ENCODE measurements at places on chromosomes 3 and 15.

GRCh38 chr3:62939707-62940106 lies 64.5 kb upstream of the CADPS start:
- ATAC-seq, result no peak

DNA sequence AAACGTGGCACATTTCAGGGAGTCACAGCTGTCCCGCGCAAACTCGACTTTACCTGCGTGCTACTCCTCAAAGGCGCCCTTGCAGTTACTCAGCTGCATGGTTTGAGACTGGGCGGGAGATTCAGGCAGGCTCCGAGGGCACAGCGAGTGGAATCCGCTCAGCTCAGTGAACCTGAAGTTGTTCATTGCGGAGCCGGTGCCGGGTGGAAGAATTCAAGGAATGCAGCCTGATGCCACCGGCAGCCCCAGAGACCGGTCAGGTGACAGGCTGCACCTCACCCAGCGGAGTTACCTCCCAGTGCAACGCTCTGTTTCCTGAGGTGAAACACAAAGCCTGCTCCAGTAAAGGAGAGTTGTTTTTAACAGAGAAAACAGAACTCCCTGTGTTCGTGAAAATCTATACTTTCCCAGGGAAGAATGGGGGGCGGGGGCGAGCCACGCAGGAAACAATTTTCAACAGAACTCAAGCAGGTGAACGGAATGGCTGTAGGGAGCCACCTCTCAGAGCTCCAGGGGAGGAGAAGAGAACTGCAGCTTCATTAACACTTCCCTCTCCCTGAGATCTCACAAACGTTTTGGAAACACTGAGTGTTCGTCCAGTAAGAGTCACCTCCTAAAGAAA lies 3.8 kb downstream of the VEPH1 start:
- peak; percentile 25 for ATAC-seq

DNA sequence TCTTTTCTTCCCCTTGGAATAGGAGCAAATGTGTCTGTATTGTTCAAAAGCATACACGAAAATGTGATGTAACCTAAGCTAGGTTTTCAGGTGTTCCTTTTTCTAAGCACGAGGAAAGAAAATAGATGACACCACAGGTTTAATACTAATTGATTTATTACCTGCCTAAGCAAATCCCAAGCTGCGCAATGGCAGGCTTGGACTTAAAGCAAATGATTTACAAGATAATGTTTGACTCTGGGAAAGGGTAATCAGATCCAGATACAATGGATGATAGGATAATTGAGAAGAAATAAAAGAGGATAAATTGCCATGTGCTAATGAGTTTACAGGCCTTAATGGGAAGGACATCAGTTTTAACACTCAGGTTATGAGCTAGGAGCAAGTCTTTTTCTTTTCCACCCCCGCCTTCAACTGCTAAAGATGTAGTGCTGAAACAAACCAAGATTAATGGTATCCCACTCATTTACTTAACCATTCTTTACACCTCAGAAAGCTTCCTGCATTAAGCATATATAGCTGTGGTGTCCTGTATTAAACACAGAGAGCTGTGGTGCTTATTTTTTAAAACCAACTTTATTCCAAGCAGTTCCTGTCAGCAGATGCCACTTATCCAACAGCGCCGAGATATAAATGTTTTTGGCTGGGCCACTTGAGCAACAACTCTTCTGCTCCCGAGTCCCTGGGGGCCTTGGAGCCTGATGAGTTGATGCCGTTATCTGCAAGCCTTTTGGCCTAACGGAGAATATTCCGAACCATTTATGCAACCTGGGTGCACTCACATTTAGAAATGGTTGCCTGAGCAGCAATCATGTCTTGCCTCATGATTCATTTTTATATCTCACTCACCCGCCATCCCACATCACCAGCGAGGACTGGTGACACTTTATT lies 205.5 kb downstream of the MECOM start:
- no peak for ATAC-seq

GRCh38 chr15:55327387-55327786 lies 8.4 kb downstream of the PIGB start:
- ATAC-seq, result no peak

- ATAC-seq, result no peak
Observed at GRCh38 chr3:15977090-15977489, 179.3 kb upstream of the ANKRD28 start.

All from activated CD4-positive, CD25-positive, alpha-beta regulatory T cell treated with anti-CD3 and anti-CD28 coated beads, Interleukin-2, amount 50 U/mL, for 24 hours (primary cell).